ENCODE measurements at places on chromosomes 5 and 9.

DNA sequence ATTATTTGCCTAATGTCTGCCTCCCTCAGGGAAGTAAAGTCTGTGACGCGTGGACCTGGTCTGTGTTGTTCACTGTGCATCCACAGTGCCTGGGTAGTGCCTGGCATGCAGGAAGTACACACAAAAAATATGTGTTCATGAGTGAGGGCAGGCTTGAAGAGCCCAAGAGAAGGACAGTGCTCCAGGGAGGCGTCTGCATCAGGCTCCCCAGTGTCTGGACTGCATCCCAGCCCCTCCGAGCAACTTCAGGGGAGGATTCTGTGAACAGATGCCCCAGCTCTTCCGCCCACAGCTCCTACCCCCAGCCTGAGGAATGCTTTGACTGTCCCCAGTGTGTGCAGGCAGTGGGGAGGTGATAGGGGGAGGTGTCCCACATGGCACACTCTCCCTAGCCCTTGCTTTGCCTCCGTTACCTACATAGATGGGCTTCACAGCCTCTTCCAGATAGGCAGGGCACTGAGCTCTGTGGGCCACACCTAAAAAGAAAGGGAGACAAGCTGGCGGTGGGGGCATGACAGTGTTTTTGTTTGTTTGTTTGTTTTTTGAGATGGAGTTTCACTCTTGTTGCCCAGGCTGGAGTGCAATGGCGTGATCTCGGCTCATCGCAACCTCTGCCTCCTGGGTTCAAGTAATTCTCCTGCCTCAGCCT, 25.4 kb downstream of the IRF1 start:
- peak; percentile 42 for ATAC-seq

DNA sequence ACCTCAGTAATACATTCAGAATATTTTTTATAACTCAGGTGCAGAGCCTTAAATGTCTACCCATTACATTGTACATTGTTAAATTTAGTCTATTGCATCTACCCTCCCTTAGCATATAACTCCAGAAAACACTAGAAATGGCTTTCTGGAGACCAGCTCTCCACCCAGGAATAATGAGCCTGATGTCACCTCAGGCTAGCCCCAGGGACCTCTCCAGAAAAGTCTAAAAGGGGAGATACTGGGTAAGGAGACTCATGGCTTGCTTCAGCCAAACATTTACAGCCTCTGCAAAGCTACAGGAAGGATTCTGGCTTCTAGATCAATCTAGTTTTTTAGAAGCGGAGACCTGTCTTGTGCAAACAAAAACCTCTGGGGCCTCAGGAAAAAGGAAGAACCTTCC, 13.8 kb upstream of the SUSD1 start:
- no peak for ATAC-seq

DNA sequence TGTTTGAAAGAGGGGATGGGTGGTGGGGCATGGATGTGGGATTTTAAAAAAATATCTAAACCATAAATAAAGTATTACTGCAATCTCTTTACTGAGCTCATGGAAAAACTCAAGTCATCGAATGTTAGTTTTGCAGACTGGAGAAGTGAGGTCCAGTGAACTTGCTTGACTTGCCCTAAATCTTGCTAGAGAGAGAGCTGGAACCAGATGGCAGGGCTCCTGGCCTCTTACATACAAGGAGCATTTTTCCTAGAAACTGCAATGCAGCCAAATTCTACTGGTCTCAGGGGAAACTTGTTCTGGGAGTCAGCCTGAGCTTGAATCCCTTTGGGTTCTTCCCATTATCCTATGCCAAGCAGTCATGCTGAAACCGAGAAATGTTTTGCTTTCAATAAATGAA, 2.9 kb upstream of the TGFBI start:
- no peak for ATAC-seq

DNA sequence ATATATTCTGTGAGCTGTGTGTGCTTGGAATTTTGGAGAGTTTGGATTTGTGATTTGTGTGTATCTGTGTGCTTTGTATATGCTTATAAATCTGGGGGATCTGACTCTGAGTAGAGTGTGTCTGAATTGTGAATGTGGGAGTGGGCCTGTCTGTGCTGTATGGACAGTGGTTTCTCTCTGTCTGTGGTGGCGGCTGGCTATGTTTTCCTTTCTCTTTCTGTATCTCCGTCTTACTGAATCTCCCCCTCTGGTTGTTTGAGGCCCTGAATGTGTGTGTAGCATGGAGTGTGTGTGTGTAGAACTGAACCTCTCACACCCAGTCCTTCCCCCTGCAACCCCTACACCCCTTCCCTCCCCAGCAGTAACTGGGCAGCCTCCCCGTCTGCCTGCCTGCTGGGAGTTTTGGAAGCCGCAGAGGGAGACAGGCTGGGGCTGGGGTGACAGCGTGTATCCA, 4.7 kb downstream of the CXXC5 start:
- no peak for ATAC-seq

- no peak for ATAC-seq
Measured at GRCh38 chr9:137279741-137280473, 2.4 kb downstream of the TOR4A start.

- ATAC-seq: no peak
Measured at GRCh38 chr5:110169461-110169860, 479.7 kb downstream of the MAN2A1 start.

DNA sequence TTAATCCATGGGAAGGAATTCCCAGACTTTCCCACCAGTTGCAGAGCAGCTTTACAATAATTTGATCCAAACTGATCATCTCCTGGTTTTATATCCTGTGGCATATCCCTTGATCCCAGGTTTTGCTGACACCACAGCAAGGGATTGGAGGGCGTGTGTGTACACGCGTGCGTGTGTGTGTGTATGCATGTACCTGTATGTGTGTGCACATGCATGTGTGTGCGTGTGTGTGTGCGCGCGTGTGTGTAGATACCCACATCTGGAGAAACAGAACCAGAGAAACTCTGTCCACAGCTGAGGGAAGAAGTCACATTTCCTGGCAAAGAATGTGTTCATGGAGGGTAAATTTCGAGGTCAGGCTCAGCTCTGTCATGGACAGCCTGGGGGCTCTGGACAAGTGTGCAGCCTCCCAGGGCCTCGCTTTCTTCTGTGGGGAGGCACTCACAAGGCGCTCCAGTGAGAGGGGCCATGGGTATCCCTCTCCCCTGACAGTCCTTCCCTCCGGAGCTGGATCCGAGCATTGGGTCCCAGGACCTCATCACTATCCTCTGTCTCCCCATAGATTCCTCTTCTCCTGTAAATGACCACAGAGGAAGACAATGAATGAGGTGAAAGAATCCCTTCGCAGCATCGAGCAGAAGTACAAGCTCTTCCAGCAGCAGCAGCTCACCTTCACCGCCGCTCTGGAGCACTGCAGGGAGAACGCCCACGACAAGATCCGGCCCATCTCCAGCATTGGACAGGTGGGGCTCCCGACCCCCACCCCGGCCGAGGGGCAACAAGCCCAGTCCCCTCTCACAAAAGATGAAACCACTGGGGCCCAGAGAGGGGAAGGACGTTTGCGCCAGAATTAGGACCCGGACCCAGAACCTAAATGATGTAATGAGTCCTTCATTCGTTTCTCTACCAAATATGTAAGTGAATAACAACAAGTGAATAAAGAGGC, 4.9 kb downstream of the SPACA9 start:
- no peak for ATAC-seq

GRCh38 chr5:119554597-119554996, 74.8 kb upstream of the FAM170A start:
- no peak for ATAC-seq

DNA sequence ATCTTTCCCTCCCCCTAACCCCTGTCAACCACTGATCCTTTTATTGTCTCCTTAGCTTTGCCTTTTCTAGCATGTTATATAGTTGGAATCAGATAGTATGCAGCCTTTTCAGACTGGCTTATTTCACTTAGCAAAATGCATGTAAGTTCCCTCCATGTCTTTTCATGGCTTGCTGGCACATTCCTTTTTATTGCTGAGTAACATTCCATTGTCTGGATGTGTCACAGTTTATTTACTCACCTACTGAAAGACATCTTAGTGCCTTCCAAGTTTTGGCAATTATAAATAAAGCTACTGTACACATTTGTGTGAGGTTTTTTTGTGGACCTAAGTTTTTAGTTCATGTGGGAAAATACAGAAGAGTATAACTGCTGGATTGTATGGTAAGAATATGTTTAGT, 230.1 kb downstream of the PBX3 start:
- ATAC-seq: no peak

- no peak for ATAC-seq
Measured at GRCh38 chr5:172266676-172267092, 16.9 kb downstream of the UBTD2 start.

GRCh38 chr9:22307013-22307711, 139.5 kb upstream of the DMRTA1 start:
- ATAC-seq: no peak

GRCh38 chr5:16593013-16593412, 23.8 kb downstream of the RETREG1 start:
- ATAC-seq: no peak

DNA sequence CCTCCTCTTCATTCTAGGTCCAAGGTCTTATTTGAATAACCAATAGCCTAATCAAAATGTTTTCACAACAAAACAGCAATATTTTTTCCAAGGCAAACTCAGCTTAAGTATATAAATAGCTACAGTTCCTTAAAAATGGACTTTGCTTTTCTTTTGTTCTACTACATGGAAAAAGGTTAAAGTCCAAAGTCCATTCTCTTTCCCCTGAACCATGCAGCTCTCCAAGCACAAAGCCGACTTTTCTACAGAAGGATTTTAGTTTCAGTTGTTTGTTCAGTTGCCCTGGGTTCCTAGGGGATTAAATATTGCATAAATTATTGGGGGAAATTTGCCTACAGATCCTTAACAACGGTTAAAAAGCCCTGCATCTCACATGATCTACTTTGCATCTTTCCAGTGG, 677.0 kb upstream of the KLF4 start:
- ATAC-seq: no peak

- no peak for ATAC-seq
Measured at GRCh38 chr5:122877518-122877917, 32.1 kb downstream of the SNX24 start.
